Common myeloid progenitor, CD34-positive (primary cell): ENCODE measurements at places on chromosomes 3 and 15.
A peak's percentile ranks its signal among the peaks of the same experiment; 100 is the strongest.

DNA sequence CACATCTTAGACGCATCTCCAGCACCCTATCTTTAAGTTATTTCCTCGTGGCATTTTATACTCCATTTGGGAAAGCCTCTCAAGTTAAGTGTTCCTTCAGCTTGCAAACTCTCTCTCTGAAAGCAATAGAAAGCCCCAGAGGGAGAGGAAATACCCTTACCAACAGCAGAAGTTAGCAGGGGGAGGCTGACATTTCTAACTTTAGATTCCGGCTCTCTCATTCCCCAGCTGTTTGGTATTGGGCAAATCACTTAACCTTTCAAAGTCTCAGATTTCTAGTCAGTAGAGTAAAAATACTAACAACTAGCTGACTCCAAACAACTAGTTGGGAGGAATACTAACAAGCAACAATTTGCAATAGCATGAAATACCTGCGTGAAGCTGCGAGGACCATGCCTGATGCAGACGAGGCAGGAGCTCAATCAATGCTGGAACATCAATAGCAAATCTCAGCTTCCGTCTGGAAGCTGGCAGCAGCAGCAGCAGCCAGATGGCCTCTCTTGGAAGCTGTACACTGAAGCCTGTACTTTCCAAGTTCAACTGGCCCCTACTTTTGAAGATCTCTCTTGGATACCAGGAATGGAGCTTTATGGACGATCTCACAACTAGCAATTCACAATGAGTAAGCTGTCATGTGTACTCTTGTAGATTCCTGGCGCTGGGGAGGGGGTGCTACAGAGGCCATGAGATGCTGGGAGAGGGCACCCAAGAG lies 47.8 kb downstream of the THBS1 start:
- no peaks in the 10 kb centered on the region for H3K36me3 ChIP-seq
- no peaks in the 10 kb centered on the region for H3K4me1 ChIP-seq
- DNase-seq = no peak
- no peaks in the 10 kb centered on the region for H3K27me3 ChIP-seq

- H3K4me3 ChIP-seq = no peak overlapping the region
- no peaks in the 10 kb centered on the region for H3K36me3 ChIP-seq
- no peaks in the 10 kb centered on the region for H3K27me3 ChIP-seq
These were observed 5.3 kb downstream of the SEMA3G start for GRCh38 chr3:52439426-52440248.

- H3K4me1 ChIP-seq = peaks cover 3% of the 10 kb centered on the region
- no peak overlapping the region for H3K27ac ChIP-seq
- no peaks in the 10 kb centered on the region for H3K27me3 ChIP-seq
These were observed 66.4 kb downstream of the SEMA5B start for GRCh38 chr3:122961146-122961545.

DNA sequence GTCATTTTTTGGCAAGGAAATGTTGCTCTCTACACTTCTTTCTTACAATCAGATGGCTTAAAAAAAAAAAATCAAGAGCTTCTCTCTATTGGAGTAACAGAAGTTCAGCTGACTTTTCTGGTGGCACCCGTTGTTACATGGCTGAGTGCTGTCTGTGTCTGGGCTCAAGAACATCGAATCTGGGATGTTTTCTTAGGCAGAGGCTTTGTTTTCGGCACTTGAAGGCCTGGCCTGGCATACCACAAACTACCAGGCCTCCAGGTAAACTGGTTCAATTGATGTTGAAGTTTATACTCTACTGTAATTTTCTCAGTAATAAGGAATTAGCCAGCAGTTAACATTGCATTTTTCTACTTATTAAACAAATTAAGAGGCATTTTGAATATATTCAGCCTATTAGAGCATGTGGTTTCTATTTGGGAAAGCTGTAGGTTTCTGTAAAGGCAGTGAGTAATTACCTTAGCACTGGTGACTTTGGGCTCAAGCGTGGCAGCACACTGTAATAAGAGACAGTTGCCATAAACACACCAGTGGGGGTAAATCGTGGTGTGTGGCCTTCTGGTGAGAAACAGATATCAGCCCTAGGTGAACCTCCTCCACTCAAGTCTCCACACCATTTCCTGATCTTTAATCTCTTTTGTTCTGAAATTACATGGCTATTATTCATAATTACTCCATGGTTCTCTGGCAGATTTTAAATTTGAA lies 544.7 kb downstream of the MECOM start:
- H3K27me3 ChIP-seq = no peaks in the 10 kb centered on the region
- H3K27ac ChIP-seq = no peak overlapping the region
- peaks cover 7% of the 10 kb centered on the region for H3K4me1 ChIP-seq
- DNase-seq = peak; percentile 17

DNA sequence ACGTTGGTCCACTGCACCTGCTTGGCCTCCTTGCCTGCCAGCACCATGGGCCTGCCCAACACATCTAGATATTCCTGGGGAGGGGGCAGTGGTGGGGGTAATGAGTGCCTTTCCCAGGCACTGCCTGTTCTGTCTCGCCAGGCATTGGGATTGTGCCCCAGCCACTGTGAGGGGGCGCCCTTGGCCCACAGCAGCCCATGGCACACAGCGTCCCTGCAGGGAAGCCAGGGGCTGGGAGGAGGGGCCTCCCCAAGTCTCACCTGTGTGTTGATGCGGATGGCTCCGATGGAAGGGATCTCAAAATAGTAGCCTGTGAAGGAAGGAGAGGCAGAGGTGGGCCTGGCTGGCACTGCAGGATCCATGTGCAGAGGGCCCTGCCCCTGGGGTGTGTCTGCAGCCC lies 18.7 kb upstream of the TMEM115 start:
- no peak for DNase-seq
- no peaks in the 10 kb centered on the region for H3K36me3 ChIP-seq
- H3K4me1 ChIP-seq = peaks cover 12% of the 10 kb centered on the region

- H3K36me3 ChIP-seq = no peaks in the 10 kb centered on the region
- H3K27me3 ChIP-seq = no peaks in the 10 kb centered on the region
- peaks cover 9% of the 10 kb centered on the region for H3K4me1 ChIP-seq
These were observed 326.8 kb downstream of the TUSC7 start for GRCh38 chr3:117036259-117036799.

GRCh38 chr3:1252061-1252430 lies 159.2 kb downstream of the CNTN6 start:
- no peaks in the 10 kb centered on the region for H3K36me3 ChIP-seq
- H3K27ac ChIP-seq = no peak overlapping the region
- no peaks in the 10 kb centered on the region for H3K27me3 ChIP-seq
- H3K4me3 ChIP-seq = no peak overlapping the region

DNA sequence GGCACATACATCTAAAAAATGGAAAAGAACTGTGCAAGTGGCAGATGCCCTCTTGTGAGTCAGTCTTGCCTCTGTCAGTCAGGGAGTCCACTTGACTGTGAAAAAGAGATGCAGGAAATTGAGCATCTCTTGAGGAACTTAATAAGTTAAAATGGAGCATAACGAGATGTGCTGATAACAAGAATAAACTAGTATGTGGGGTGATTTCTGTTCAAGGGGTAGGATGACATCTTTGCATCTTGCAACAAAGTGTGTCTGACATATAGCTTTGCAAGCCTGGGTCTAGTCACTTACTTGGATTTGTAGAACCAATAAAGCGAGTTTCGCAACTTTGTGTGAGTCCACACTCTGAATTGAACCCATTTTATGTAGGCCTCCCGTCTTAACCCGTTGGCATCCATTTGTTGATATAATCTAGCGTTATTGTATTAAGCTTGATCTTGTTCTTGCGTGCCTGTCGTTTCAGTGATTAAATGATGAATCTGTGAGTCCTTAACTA lies 2.2 kb downstream of the USP3 start:
- H3K27me3 ChIP-seq = no peaks in the 10 kb centered on the region
- H3K36me3 ChIP-seq = no peaks in the 10 kb centered on the region
- no peak overlapping the region for H3K27ac ChIP-seq
- DNase-seq = peak; percentile 44

DNA sequence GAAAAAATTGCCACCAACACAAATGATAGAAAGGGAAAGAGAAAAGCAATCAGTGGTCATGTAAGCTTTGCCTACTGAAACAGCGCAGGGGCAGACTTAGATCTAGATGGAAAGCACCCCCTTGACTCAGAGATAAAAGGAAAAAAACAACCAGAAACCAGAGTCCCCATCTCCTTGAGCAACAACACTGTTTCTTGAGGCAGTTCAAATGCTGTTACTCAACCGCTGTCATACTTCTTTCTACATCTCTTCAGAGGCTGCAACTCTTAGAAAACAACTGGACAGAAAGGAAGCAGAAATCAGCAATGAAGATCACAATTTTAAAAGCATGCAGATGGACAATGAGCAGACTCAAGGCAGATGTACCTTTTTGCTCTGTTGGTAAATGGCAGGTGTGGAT lies 36.5 kb downstream of the FSIP1 start:
- H3K4me3 ChIP-seq = no peak overlapping the region
- no peak for DNase-seq
- no peaks in the 10 kb centered on the region for H3K4me1 ChIP-seq
- no peaks in the 10 kb centered on the region for H3K27me3 ChIP-seq
- H3K27ac ChIP-seq = no peak overlapping the region
- no peaks in the 10 kb centered on the region for H3K36me3 ChIP-seq

DNA sequence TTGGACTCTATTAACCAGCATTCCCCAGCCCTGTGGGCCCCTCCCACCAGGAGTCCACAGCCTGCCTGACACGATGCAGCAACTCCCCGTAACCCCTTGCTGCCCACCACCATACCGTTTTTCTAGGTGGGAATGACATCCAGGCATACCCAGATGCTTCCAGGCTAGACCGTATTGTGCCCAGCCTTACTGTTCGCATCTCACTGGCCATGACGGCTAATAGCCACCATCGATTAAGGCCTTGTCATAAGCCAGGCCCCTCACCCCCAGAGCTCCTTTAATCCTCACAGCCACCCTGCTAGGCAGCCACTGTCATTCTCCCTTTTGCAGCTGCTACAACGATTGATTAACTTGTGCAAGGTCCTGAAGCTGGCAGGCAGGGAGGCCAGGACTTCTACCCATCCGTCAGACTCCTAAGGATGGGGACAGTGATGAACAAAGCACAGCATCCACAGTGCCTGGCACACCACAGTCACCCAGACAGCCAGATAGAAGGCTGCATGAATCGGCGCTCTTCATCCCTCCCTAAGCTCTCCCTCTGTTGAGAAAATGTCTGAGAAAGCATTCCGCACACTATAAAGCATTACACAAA lies 60.0 kb upstream of the FLNB start:
- H3K27ac ChIP-seq = no peak overlapping the region
- H3K27me3 ChIP-seq = no peaks in the 10 kb centered on the region
- H3K36me3 ChIP-seq = no peaks in the 10 kb centered on the region
- no peak overlapping the region for H3K4me3 ChIP-seq

DNA sequence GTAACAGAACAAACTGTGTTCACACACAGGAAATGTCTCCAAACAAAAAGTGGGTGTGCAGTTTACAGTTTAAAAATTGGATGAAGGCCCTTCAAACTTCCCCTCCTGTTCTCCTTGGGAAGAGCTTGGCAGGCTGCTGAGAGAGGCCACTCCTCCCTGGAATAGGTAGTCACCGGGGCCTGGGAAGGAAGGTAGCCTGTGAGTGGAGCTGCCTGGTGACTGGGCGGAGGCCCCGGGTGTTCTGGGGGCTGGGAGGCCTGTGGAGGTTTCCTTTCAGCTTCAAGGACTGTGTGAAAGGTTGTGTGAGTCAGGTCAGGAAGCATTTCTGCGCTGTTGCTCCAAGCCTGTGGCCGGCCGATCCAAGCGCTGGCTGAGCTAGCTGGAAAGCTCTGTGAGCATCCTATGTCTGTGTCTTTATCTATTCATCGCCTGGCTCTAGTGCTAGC lies 14.1 kb downstream of the SLCO3A1 start:
- no peak overlapping the region for H3K27ac ChIP-seq
- no peak overlapping the region for H3K4me3 ChIP-seq
- no peaks in the 10 kb centered on the region for H3K27me3 ChIP-seq
- DNase-seq = peak; percentile 37
- no peaks in the 10 kb centered on the region for H3K36me3 ChIP-seq

GRCh38 chr3:197331131-197331530 lies 32.7 kb upstream of the DLG1 start:
- H3K27me3 ChIP-seq = no peaks in the 10 kb centered on the region
- H3K4me3 ChIP-seq = no peak overlapping the region
- DNase-seq = no peak
- H3K27ac ChIP-seq = no peak overlapping the region
- no peaks in the 10 kb centered on the region for H3K4me1 ChIP-seq

GRCh38 chr3:122975924-122976293 lies 51.7 kb downstream of the SEMA5B start:
- DNase-seq = peak; percentile 76
- H3K4me1 ChIP-seq = peaks cover 27% of the 10 kb centered on the region
- H3K36me3 ChIP-seq = no peaks in the 10 kb centered on the region
- H3K27ac ChIP-seq = no peak overlapping the region
- no peak overlapping the region for H3K4me3 ChIP-seq
- peaks cover 3% of the 10 kb centered on the region for H3K27me3 ChIP-seq

DNA sequence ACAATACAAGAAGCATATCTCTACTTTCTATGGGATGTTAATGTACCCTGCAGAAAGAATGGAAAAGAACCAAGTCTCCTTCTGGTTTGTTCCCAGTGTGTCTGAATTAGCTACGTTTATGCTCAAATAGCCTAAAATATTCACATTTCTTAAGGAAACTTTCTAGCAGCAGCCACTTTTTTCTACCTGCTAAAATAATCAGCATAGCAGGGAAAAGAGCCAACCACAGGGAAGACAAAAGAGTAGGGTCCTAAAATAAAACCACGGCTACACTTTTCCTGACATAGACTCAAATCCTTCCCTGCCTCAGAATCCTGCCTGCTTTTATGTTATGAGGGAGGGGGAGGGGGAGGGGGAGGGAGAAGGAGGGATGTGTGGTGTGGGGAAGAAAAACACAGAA lies 136.7 kb downstream of the GBE1 start:
- H3K27ac ChIP-seq = no peak overlapping the region
- no peak for DNase-seq
- H3K27me3 ChIP-seq = no peaks in the 10 kb centered on the region
- no peaks in the 10 kb centered on the region for H3K36me3 ChIP-seq

DNA sequence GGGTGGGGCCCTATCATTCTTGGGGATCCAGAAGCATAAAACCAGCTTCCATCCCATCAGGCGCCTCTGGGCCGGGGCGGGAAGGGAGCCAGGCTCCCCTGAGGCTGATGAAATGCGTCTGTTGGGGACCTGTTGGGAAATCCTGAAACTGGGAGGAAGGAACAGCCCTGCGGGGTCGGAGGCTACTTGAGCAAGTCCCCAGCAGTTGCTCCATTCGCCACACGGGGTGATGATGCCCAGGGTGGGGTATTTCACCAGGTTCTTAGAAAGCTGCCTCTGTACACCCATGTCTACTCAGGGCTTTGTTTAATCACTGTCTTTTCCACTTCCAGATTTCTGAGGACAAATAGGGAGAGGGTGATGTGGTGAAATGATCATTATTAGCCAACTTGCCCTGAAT lies 25.4 kb upstream of the TSEN2 start:
- H3K27me3 ChIP-seq = no peaks in the 10 kb centered on the region
- H3K27ac ChIP-seq = no peak overlapping the region
